Activated CD4-positive, alpha-beta T cell treated with anti-CD3 and anti-CD28 coated beads, Interleukin-2, Interleukin-4, amounts not matched to agents 100 ng/mL and 50 ng/mL, durations not matched to agents 16 hours and 8 hours (primary cell): ENCODE measurements at places on chromosomes 2 and 18.

DNA sequence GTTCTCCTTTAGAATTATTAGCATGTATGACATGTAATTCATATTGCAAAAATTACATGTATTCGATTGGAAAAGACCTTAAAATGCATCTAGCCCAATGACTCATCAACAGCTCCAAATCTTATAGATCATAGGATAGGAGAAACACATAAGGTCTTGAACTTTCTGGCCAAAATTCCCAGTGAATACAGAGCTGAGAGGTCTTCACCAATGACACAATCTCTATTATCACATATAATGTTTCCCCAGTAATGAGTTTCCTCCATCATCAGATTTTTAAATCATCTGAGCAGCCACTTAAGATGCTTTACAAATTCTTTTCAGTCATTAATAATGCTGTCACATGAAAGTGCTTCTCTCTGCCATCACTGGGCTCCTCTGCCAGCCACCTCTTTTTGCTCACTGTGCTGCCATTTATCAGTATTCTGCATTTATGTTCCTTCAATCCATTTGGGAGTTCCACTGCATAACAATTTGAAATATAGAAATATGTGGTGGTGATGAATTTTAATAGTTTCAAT lies 804.9 kb downstream of the SUCLG1 start:
- DNase-seq, result no peak

DNA sequence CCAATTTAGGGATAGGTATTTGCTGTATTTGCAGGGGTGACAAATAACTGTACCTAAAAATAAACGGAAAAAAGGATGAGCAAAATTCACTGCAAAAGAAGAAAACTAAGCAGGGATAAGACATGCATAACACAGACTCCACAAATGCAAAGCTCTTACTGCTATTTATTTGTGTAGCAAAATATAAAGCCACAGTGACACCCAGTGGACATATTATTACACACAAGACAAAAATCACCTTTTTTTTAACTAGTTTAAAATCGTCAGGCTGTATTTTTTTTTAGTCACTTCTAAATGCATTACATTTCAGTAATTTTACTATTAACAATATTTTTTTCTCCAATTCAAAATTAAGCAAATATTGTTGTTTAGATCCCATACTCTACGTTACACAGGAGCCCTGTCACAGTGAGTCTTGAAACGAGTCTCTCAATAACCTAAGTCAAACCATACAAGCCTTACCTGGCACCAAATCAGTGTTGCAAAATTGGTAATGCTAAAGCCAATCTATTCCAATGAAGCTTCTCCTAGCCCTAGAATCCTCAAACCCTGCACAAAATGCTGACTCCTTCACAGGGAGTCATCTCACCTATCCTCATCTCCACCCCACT lies 23.7 kb downstream of the METTL4 start:
- DNase-seq, result peak; percentile 30

DNA sequence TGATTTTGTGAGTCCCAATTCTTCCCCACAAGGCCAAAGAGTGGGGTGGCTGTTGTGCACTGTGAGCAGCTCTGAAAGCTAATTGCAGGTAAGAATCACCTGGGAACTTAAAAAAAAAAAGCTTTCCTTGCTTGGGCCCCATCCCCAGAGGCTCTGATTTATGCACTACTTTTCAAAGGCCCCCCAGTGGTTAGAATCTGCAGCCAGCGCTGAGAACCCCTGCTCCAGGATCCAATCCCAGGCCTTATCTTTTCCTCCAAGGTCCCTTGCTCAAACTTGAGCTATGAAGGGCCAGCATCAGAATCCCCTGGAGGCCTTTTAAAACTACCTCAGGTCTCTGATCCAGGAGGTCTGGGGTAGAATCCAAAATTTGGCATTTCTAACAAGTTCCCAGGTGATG lies 156.8 kb downstream of the UXS1 start:
- no peak for DNase-seq

- no peak for DNase-seq
These were observed 53.4 kb downstream of the WIPF1 start for GRCh38 chr2:174544156-174544555.

- no peak for DNase-seq
These were observed 31.7 kb downstream of the CELF4 start for GRCh38 chr18:37533647-37534584.

GRCh38 chr2:237944302-237944701 lies 22.5 kb upstream of the UBE2F start:
- DNase-seq, result no peak

DNA sequence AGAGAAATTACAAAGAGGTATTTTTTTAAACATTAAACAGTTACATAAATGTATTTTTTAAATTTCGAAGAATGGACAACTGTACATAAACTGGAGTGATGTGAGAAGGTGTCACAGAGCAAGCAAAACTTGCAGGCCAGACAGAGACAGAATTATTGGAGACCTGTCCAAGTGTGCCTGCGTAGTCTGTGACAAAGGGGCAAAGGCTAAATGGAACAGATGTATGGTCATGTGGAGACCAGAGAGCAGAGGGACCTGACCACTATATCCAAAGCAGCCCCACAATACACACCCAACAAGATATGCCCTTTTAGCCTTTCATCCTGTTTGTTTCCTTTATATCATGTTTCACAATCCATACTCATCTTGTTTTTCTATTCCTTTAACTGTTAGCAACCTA lies 225.3 kb upstream of the VWC2L start:
- DNase-seq, result no peak

- no peak for DNase-seq
These were observed 64.1 kb upstream of the ACVR1C start for GRCh38 chr2:157692768-157693167.

DNA sequence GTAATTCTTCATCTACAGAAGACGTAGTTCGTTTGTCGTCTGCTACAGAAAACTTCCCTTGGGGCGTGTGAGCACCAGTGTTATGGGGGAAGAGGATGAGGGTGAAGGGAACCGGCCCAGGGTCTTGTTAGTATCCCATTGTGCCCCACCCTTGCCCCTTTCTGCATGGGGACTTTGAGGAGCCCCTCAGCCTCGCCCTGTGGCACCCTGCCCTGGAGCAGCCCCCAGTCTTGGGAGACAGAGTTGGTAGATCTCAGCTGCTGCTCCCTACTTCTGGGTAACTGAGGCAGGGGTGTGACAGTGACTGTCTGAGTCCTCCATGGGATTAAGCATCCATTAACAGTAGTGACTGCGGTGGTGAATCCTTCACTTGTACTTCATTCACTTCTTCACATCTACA lies 50.1 kb downstream of the RNF144A start:
- DNase-seq, result no peak

- DNase-seq, result no peak
These were observed 1038.3 kb upstream of the ACVR2A start for GRCh38 chr2:146806364-146807005.

DNA sequence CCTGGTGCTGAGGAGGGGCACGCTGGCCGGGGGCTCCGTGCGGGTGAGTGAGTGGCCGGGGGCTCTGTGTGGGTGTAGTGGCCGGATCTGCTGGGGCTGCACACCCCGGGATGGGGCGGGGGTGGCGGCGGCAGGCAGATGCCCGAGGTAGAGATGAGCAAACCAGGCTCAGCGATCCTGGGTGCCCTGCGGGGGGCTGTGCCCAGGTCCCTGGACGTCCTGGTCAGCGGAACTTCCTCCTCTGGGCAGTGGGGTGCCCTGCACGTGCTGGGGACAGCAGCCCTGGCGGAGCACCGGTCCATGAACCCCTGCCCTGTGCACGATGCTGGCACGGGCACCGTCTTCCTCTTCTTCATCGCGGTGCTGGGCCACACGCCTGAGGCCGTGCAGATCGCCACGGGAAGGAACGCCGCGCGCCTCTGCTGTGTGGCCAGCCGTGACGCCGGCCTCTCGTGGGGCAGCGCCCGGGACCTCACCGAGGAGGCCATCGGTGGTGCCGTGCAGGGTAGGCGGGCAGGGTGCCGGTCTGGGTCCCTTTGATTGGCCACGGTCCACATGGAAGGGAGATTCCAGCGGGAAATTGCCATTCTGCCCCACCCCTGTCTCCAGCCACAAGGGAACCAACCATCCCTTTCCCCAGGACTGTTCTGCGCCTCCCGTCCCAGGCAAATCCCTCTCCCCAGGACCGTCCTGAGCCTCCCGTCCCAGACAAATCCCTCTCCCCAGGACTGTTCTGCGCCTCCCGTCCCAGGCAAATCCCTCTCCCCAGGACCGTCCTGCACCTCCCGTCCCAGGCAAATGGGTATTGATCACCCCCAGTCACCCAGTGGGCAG lies 5.9 kb downstream of the NEU4 start:
- DNase-seq, result no peak

DNA sequence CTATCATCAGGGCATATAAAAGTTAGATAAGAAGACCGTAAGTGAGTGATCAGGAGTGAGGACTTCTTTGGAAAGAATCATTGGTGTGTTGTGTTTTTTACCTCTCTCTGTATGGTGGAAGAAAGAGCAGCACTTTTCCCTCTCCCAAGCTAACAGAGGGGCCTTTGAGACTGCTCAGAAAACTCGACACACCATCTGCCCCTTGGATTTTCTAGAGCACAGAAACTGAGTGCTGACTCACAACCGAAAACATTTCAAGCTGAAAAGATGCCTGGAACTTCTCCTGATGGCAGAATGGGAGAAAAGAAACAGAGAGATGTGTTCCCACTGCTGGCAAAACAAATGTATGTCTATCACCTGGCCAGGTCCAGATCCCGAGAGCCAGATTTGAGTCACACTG lies 156.6 kb downstream of the DNAH7 start:
- no peak for DNase-seq

DNA sequence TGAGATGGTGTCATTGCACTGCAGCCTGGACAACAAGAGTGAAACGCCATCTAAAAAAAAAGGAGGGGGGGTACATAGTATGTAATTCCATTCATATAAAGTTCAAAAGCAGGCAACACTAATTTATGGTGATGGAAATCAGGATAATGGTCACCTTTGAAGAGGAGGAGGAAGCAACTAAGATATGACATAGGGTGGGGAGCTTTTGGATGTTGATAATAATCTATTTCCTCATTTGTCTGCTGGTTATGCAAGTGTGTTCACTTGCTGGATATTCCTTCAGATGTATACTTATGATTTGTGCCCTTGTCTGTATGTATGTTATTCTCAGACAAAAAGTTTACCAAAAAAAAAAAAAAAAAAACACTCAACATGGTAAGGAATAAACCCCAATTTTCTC lies 28.6 kb upstream of the ATIC start:
- no peak for DNase-seq

GRCh38 chr2:30269771-30270145 lies 38.4 kb downstream of the LBH start:
- no peak for DNase-seq

DNA sequence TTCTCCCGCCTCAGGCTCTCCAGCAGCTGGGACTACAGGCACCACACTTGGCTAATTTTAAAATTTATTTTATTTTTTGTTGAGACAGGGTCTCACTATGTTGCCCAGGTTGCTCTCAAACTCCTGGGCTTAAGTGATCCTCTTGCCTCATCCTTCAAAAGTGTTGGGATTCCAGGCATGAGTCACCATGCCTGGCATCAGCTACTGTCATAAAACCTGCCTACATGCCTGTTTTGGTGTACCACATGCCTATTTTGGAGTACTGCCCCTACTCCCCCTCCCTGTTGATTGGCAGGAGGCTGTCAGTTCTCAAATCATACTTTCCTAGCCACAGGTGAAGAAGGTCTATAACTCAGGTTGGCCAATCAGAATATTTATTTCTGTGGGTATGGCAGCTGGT lies 64.0 kb downstream of the CHST9 start:
- no peak for DNase-seq

GRCh38 chr2:17191223-17191622 lies 327.0 kb downstream of the RAD51AP2 start:
- no peak for DNase-seq
